T-helper 9 cell (primary cell): ENCODE measurements at places on chromosomes 6 and 20.

DNA sequence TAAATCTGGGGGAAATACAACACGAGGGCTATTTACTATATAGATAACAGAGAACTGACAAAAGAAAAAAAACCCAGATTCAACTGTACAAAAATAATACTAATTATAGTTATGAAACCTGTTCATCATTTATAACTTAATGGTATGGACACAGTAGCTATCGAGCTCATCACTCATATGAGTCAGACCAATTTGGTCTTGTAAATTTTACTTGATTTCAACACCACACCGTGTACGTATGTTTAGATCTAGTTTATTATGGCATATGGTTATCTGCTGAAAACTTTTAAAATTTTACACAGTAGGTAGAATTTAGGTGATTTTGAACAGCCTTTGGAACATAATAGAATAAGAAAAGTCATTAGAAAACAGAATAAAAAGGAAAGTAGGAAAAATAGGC lies 5.5 kb downstream of the MYLK4 start:
- DNase-seq, result no peak

DNA sequence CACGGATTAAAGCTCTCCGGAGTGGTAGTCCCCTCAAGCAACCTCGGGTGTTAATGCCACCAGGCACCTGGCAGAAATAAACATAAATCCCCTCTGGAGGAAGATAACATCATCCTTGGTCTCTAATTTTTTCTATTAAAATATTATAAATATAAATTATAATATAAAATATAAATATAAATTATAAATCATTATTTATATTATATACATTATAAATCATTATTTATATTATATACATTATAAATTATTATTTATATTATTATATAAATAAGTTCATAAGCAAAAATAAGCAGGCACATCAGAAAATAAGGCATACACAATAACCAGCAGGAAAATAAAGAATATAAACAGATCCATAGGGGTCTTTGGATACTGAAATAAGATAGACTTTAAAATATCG lies 39.2 kb downstream of the GABRR2 start:
- DNase-seq, result no peak

DNA sequence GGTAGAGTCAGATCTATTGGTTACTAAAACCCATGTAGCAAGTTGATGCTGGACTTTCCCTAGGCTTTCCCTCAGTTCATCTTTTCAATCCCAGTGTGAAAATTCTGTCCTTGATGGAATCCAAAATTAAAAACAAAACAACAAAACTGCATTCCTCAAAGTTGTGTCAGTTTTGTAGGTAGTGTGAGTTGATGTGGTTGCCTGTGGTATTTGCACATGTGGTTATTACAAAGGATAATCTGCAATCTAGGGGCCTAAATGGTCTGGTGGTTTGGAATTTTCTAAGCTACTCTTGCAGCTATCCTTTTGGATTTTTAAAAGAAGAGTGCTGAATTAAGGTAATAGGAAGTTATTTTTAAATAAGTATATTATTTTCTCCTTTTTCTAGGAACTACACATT lies 132.2 kb upstream of the SCGN start:
- DNase-seq, result no peak

DNA sequence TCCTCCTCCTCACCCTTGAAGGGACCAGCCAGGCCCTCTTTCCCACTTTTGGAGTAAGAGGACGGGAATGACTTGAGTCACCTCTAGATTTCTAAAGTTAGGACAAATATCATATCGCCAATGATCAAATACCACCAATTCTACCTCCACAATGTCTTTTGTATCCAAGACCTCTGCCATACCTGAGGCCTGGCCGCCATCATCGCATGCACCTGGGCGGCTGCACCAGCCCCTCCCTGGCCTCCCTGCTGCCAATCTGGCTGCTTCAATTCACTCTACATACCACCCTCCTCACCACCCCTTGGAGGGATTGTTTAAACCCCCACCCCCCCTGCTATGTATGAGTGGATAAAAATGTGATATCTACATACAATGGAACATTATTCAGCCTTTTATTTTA lies 75.0 kb upstream of the RALY start:
- DNase-seq, result no peak

DNA sequence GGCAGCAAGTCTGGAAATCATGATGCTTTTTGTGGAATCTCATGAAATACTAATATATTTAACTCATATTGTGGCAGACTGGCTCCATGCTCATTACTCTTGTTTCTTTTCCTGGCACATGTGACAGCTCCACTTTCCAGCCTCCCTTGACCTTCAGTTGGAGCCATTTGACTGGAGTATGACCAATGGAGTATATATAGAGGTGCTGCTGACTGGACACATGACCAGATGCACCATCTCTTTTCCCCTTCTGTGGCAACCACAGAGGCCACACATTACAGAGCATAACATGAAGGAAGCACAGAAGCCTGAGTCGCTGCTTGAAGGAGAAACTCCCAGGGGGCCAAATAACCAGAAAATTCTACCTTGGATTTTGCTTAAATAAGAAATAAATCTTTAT lies 77.4 kb downstream of the MKKS start:
- no peak for DNase-seq
